ENCODE measurements at places on chromosomes 4 and X.

GRCh38 chr4:182307746-182308145 is 64.5 kb downstream of the TENM3 start:
- DNase-seq: no peak

DNA sequence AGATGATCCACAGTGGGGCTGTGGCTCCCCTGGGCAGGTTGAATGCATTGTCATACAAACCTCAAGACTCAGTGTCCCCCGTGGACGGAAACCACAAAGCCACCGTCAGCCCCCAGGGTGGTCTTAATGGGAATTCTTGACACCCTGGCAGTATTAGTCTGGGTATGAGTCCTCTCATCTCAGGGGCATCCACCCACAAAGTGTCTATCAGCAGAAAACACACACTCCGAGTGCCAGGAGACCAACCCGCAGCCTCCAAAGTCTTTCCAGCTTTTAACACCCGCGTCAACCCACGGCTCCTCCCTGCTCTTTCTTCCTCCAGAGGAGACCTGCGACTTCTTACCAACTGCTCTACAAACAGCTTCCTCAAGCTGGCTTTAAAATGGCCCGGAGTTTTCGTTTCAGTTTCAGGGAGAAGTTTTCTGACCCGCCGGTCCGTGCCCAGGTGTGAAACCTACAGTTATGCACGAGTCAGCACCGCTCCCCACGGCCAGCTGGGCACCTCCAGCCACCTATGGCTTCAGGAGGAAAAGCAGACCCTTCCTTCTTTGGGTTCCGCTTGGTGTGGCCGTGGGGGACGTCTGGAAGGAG is 14.4 kb upstream of the ASMTL start:
- no peak for DNase-seq

DNA sequence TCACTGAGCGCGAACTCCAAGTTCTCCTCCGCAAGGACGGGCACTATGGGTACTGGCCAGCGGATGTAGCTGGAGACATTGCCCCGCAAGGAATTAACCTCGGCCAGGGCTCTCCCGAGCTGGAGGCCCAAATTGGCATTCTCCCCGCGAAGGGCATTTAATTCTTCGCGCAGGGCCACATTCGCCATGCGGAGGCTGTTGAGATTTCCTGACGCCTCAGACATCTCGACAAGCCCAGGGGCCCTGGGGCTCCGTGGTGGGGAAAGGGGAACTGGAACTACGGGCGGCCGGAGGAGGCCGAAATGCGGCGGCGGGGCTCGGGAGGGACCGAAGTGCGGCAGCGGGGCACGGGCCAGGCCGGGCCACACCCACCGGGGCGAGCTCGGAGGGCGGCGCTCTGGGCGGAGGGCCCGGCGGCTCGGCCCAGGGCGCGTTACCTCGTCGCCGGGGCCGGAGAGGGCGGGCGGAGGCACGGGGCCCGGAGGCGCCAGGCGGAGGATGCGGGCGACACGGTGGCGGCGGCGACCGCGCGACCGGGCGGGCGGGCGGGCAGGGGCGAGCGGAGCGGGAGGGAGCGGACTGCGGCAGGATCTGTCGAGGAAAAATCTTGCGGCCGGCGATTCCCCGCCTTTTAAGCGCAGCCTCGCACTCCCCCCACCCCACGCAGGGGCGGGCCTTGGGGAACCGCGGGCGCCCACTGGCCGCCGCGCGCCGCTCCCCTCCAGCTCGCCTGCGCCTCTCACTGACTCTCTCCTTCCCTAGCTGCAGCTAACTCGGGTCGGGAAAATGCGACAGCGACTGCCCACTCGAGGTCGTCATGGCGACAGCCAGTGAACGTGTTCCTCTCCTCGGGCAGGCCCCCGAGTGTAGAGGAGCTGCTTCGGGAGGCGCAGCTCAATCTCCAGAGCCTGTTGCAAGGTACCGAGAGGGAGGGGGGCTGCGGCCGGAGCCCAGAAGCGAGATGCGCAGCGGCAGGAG is at the start of gene RTL5:
Gene RTL5 (minus strand): TSS at position 599 of the 978 bp plus-strand sequence.
- peak; percentile 48 for DNase-seq

DNA sequence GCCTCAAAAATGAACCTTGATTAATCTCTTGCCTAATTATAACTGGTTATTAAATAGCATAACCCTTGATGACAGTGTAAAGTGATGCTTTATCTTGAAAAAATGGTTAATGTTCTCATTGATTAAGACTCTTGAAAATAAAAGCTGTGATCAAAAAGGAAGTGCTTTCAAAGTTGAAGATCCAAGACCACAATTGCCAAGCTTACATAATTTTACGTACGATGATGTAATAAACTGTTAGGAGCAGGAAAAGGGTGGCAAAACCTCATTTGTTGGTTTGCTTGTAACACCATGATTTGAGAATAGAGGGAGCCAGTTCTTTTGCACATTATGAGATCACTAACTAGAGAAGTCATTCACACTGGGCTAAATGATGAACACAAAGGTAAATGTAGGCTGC is 322.2 kb downstream of the ADGRL3 start:
- no peak for DNase-seq

DNA sequence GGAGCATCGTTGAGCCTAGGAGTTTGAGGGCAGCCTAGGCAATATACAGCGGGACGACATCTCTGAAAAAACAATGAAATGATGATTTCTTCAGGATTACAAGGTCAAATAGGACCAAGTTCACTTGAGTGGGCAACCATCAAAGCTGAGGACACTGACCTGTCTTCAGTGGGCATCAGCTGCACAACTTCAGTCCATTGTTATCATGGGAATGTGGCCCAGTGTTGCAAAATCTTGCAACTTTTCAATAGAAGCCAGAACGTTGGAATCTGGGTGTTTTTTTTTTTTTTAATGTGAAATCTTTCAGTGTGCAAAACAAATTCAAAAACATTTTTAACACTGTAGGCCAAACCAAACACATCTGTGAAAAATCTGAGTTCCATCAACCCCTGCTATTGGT is 155.4 kb upstream of the PLAC1 start:
- no peak for DNase-seq

DNA sequence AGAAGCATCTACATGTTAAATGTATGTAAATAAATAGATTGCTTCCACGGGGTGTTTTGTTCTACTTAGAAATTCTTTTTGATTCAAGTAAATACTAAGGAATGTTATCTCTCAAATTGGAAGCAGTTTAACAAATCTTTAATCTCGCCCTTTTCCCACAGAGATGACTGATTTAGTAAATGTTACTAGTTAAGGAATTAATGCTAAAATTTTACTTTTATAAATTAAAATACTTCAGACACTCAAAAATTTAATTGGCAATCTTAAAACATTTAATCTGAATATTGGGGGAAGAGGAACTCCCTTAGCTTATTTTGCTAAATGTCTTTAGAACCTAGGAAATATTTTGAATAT is 12.1 kb downstream of the LARP7 start:
- DNase-seq: no peak

DNA sequence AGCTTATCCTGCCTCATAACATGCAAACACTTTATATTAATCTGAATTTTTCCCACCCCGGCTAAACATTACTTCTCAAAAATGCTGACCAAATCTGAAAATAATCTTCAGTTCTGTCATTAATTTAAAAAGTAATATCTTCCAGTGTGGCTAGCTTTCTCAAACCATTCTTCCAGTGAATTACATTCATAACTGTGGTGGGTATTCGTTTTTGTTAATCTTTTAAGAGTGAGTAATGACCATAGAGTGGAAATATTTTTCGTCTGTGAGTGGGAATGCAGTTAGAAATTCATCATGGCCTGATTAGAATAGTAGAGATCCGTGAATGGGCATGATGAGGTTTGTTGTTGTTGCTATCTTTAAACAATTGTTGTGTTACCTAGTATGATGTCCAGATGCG is 138.6 kb upstream of the SFRP2 start:
- DNase-seq: no peak

- DNase-seq: no peak
These were observed 211.9 kb downstream of the FBXO8 start for GRCh38 chr4:174071595-174071994.

DNA sequence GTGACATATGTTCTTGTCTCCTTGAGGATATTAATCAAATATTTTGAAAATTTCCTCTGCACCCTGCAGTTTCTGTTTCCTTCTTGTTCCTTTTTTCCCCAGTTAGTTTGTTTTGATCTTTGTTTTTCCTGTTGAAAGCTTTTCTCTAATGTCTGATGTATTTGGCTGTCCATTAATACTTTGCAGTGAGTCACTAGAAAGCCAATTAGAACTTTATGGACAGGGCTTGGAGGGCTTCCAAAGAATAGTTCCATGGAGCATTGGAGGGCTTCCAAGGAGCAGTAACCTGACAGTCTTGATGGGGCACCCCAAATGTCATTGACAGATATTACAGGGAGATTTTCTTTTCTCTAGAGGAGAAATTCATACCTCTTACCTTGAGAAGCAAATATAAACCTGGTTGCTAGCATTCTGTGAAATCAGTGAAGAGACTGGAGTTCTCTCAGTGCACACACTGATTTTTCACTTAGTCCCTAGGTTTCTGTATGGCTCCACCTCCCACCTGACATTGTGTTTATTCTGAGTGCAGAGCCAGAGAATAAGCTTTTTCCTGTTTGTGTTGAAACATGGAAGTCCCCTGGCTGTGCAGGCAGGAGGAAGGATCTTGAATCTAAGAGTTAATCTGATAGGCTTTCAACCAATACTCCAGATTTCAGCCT is 26.5 kb downstream of the SPARCL1 start:
- no peak for DNase-seq

GRCh38 chr4:6750286-6751221 is 32.0 kb upstream of the KIAA0232 start:
- DNase-seq: no peak

GRCh38 chrX:94831364-94831763 is 1157.4 kb downstream of the FAM133A start:
- no peak for DNase-seq

DNA sequence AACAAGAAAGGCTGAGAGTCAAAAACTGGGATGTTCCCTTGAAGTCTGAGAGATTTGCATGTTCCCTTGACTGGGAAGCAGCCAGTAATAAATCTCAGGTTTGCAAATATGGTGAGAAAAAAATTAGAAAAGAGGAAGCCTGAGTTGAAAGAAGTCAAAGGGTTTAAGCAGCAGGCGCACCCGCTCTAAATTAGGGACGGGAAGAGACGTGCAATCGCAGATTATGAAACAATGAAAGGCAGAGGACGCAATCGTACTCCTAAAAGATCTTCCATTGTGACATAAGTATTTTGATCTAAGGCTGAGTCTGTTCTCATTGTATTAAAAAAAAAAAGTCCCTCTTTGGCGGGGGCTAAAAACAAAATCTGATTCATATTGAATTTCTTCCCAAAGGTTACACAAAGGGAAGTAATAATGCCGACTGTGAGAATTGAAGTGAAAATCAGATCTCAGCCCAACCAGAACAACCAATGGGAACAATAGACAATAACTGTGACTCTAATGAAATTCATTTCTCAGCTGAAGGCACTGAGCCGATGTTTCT is 28.2 kb downstream of the SAT1 start:
- no peak for DNase-seq

DNA sequence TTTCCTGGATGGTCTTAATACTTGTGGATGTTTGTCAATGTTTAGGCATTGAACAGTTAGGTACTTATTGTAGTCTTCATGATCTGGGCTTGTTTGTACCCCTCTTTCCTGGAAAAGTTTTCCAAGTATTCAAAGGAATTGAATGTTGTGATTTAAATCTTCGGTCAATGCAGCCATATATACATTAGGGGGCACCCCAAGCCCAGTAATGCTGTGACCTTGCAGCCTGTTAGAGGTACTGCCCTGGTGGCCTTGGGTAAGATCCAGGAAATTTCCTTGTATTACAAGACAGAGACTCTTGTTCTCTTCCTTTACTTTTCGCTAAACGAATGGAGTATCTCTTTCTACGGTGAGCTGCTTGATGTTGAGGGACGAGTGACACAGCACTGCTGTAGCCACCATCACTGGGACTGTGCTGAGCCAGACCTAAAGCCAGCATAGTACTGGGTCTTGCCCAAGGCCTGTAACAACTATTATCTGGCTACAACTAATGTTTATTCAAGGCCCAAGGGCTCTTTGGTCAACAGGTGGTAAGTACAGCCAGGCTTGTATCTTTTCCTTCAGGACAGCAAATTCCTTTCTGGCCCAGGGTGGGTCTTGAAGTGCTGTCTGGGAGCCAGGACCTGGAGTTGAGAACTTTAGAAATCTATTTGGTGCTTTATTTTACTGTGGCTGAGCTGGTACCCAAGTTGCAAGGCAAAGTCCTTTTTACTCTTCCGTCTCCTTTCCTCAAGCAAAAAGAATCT is 118.3 kb upstream of the ATOH1 start:
- no peak for DNase-seq

- no peak for DNase-seq
These were observed 86.8 kb downstream of the HHIP start for GRCh38 chr4:144732584-144733428.

DNA sequence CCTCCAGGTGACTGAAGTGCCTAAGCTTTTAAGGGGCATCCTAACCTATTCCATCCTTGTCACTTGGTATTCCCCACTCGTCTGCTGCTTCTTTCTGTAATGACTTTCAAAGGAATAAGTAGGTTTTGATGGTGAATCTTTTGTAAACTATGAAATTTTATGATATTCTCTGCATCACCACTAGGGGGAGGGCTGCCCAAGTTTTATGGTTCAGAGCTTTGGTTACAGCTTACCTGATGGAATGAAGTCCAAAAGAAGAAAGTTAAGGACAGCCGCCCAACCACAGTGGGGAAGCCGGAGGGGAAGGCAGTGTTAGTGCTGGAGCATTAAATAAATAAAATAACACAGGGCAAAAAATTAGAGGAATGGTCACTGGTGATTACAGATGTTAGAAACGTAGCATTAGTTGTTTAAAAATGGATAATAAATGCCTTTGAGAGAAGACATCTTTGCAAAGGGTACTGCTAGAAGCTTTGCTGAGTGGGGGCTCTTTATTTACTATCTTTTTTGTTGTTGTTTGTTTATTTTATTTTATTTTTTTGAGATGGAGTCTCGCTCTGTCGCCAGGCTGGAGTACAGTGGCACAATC is 204.9 kb downstream of the GBA3 start:
- DNase-seq: no peak

GRCh38 chrX:80246271-80246670 is 174.0 kb upstream of the TENT5D start:
- DNase-seq: no peak

GRCh38 chr4:89273741-89274141 is 33.9 kb downstream of the GPRIN3 start:
- DNase-seq: no peak

- DNase-seq: peak; percentile 0
These were observed 848 bp downstream of the ACSL4 start for GRCh38 chrX:109732017-109732801.

- DNase-seq: no peak
These were observed 62.5 kb upstream of the ENPP6 start for GRCh38 chr4:184280137-184280536.

- DNase-seq: no peak
These were observed 36.2 kb upstream of the PROM1 start for GRCh38 chr4:16119981-16120380.

DNA sequence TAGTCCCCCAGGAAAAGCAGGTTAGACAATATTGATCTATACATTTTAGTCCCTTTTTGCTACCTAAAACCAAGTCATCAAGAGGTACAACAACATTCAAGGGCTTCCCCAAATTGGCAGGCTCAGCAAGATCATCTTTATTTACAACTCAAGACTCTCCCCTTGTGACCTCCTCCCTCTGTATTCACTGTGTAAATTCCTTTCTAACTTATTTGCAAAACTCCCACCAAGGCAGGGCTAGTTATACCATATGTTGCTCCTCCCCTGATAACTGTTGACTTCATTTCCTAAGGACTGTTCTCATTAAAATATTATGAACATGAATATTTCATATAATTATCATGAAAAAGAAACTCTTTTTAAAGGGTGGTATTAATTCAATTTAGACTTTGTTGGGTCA is 275.6 kb downstream of the DTHD1 start:
- no peak for DNase-seq
